ENCODE measurements at places on chromosomes 6 and 20. TPM values are rescaled to one million over a fixed set of nuclear protein-coding genes. Genes with fewer than 3 reads are reported as not detected.
A peak's percentile ranks its signal among the peaks of the same experiment; 100 is the strongest.

DNA sequence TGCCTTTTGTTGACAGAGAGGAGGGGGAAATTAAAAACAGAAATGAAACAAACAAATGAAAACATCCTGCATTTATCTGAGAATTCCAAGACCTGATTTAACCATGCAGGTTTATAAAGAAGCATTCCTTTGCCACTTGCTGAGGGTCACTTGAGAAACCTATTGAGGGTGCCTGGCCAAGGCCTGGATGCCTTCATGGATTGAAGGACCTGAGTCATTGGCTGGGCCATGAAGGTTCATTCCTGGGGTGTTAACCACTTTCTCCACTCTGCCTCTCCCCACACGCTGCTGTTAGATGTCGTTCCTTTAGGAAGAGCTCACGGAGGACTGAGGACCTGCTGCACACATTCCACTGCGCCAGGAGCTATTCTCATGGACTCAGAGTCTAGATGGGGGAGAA is 49.7 kb downstream of the DAAM2 start:
- DNase-seq: no peak
- peaks cover 8% of the 10 kb centered on the region for H3K4me1 ChIP-seq

DNA sequence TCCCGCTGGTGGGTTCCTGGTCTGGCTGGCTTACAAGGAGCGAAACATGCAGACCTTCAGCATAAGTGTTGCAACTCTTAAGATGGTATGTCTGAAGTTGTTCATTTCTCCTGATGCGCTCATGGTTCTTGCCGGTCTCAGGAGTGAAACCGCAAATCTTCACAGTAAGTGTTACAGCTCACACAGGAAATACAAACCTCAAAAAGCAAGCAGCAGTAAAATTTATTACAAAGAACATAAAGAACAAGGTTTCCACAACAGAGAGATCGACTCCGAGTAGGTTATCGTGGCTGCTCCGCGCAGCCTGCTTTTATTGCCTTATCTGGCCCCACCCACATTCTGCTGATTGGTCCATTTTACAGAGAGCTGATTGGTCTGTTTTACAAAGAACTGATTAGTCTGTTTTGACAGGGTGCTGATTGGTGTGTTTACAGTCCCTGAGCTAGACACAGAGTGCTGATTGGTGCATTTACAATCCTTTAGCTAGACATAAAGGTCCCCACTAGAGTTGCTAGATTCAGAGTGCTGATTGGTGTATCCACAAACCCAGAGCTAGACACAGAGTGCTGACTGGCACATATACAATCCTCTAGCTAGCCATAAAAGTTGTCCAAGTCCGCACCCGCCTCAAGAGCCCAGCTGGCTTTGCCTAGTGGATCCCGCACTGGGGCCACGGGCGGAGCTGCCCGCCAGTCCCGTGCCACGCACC is 39.2 kb downstream of the TRIM27 start:
- no peaks in the 10 kb centered on the region for H3K27me3 ChIP-seq
- H3K36me3 ChIP-seq: no peaks in the 10 kb centered on the region
- no peaks in the 10 kb centered on the region for H3K4me1 ChIP-seq
- H3K4me3 ChIP-seq: peak overlapping the region; percentile 32
- DNase-seq: peak; percentile 68
- H3K27ac ChIP-seq: no peak overlapping the region

GRCh38 chr6:1917626-1918371 is 308.1 kb downstream of the FOXC1 start:
- no peak overlapping the region for H3K4me3 ChIP-seq
- H3K36me3 ChIP-seq: no peaks in the 10 kb centered on the region
- no peaks in the 10 kb centered on the region for H3K27me3 ChIP-seq
- no peak for DNase-seq
- H3K4me1 ChIP-seq: peaks cover 7% of the 10 kb centered on the region
- no peak overlapping the region for H3K27ac ChIP-seq

DNA sequence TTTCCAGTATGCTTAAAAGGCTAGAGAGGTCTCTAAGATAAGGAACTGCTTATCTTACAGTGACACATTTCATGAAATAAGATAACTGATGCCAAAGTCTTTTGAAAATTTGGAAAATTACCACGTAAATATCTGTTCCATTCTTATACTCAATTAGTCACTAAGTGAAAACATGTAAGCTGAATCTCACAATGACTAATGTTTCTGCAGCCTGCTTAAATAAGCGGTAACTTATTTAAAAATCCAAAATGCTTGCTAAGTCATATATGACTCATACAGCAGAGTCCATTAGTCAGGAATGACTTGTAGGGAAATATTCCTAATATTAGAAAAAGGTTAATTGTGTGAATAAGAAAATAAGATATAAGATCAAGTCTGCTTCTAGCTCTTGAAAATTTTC is 27.8 kb upstream of the LGSN start:
- H3K4me3 ChIP-seq: no peak overlapping the region
- H3K27ac ChIP-seq: no peak overlapping the region
- H3K4me1 ChIP-seq: no peaks in the 10 kb centered on the region
- no peaks in the 10 kb centered on the region for H3K27me3 ChIP-seq
- no peaks in the 10 kb centered on the region for H3K36me3 ChIP-seq

GRCh38 chr6:17081860-17082508 is 19.9 kb upstream of the STMND1 start:
- no peaks in the 10 kb centered on the region for H3K36me3 ChIP-seq
- no peak for DNase-seq
- peaks cover 7% of the 10 kb centered on the region for H3K4me1 ChIP-seq
- no peak overlapping the region for H3K4me3 ChIP-seq
- no peak overlapping the region for H3K27ac ChIP-seq
- H3K27me3 ChIP-seq: no peaks in the 10 kb centered on the region

GRCh38 chr6:127434651-127435050 is 24.5 kb downstream of the KIAA0408 start:
- no peaks in the 10 kb centered on the region for H3K27me3 ChIP-seq
- no peak overlapping the region for H3K4me3 ChIP-seq
- no peak overlapping the region for H3K27ac ChIP-seq
- H3K36me3 ChIP-seq: no peaks in the 10 kb centered on the region
- no peak for DNase-seq
- H3K4me1 ChIP-seq: no peaks in the 10 kb centered on the region

DNA sequence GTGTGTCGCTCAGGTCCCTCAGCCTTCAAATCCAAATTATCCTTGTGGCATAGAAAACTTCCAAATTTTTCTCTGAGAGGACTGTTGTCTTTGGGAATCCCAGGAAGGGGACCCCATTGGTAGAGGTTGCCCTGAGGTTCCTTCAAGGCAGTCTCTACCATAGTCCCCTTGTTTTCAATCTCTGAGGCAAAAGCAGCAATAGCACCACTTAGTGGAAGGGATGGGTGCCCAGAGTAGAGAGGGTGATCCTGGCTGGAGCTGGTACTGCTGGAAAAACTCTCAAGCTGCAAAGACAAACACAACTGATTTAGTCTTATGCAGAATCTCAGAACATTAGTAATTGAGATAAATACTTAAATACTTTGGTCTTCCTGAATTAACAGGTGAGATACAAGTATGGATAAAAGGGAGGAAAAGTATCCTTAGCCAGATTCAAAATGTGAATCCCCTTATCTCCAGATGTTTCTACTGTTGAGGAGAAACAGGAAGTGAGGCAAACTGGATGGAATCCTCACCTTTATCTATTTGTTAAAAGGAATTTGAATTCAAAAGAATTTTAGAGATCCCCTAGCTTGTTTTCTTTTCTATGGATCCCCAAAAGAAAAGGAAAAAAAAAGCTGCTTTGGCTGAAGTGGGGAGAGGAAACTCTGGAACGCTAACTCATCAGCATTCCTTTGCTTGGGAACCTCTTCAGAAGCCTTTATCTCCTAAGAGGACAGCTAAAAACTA is 13.4 kb downstream of the ZNF318 start:
- no peaks in the 10 kb centered on the region for H3K4me1 ChIP-seq
- H3K27me3 ChIP-seq: no peaks in the 10 kb centered on the region
- DNase-seq: no peak
- H3K36me3 ChIP-seq: no peaks in the 10 kb centered on the region
- H3K27ac ChIP-seq: no peak overlapping the region
- H3K4me3 ChIP-seq: no peak overlapping the region

- H3K27ac ChIP-seq: no peak overlapping the region
- no peaks in the 10 kb centered on the region for H3K27me3 ChIP-seq
- no peak overlapping the region for H3K4me3 ChIP-seq
- no peak for DNase-seq
- no peaks in the 10 kb centered on the region for H3K36me3 ChIP-seq
Measured at GRCh38 chr6:105678516-105678915, 275.6 kb upstream of the PREP start.

GRCh38 chr6:126788861-126789365 is 329.6 kb upstream of the RSPO3 start:
- peak; percentile 34 for DNase-seq
- H3K27ac ChIP-seq: no peak overlapping the region
- H3K4me3 ChIP-seq: no peak overlapping the region
- no peaks in the 10 kb centered on the region for H3K36me3 ChIP-seq

C6orf118 gene
- 16.1 TPM for total RNA-seq

SESN1 gene
- 152 TPM for total RNA-seq

ATG5 gene
- 27.6 TPM for total RNA-seq

MUCL3 gene
- total RNA-seq: not detected
